Cortex of kidney (tissue), 1 donor: ENCODE measurements at places on chromosomes 2 and 18.

GRCh38 chr2:86753606-86754005, 33.5 kb downstream of the RMND5A start:
- DNase-seq: no peak

GRCh38 chr18:63869374-63869773, 18.1 kb upstream of the SERPINB2 start:
- no peak for DNase-seq

GRCh38 chr2:135149251-135149650, 97.2 kb downstream of the RAB3GAP1 start:
- DNase-seq: no peak

DNA sequence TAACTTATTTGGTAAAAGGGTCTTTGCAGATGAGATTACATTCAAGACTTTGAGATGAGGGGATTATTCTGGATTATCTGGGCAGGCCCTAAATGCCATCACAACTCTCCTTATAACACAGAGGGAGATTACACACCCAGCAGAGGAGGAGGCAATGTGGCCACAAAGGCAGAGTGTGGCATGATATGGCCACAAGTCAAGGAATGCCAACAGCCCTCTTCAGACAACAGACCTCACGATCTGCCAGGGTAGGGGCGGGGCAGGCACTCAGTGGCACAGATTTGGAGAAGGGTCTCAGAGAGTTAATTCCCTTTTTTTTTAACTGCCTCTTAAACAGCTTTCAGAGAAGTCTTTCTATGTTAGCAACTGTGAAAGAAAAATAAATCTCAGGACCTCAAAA, 96.9 kb downstream of the CYP26B1 start:
- no peak for DNase-seq

DNA sequence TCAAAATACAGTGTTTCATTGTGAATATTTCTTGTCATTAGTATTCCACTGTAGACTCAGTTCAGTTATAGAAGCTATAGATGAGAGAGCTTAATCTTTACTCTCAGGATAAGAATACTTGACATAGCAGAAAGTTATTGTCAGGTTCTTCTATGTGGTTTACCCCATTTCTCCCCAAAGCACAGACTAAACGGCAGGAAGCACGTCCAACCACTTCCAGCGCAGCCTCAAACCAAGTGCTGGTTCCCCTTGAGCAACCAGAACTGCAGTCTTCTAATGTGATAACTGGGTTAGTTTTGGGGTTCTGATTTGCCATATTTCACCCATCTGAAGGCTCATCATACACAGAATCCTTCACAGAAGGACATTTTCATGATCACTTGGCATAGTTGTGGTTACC, 324.7 kb downstream of the SLC8A1 start:
- DNase-seq: no peak

GRCh38 chr18:78820161-78820834, 159.3 kb upstream of the SALL3 start:
- no peak for DNase-seq

DNA sequence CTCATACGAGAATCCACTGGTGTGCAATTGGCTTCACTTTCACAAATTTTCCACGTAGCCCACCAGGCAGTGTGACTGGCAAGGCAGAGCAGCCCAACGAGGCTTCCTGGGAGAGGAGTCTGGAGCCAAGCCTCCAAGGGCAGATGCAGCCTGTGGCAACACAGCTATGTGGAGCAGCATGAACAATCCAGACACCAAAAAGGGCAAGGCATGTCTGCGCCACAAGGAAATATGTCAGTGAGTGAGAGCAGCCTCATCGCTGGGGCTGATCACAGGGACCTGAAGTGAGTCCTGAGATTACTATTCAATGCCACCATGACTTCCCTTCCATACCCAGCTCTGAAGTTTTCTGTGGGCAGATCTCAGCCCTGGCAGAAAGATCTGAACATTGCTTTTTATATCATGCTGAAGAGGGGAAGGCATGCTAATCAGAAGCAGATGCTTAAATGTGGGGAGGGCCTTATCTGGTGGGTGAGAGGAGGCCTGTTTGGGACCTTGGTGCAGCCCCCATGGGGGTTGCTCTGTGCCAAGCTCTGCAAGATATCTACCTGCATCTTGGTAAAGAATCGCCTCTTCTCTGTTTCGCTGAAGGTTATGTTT, 40.0 kb upstream of the PUM2 start:
- DNase-seq: no peak

DNA sequence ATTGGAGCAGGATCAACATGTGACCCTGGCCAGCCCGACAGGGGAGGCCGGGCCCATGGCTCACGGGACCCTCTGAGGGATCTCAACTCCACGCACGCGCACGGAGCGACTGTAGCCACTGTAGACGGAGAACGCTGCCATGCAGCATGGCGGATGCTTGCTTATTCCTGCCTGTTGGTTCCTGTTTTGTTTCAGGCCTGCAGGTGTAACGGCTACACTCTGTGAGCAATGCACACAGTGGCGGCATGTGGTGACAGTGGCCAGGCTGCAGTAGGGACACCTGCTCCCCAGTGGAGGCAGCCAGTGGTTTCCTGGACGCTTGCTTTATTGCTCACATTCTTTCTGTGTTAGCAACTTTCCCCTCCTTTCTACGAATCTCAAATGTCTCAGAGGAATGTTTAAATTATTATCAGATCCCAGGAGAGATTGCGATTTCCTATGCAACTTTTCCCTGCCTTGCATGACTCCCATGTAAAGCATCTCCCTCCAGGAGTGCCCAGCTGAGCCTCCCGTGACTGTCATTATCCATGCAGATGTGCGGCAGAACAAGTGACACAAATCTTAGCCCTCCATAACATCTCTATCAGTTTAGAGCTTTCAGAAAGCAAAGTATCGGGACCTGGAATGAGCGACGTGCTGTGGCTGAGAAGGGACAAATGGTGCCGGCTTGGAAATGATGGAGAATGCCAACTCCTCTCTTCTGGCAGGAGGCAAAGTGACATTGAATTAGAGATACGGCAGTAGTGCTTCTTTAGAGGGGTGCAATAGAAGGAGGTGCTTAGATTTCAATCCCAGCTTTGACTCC, 209.7 kb downstream of the ASB1 start:
- no peak for DNase-seq

DNA sequence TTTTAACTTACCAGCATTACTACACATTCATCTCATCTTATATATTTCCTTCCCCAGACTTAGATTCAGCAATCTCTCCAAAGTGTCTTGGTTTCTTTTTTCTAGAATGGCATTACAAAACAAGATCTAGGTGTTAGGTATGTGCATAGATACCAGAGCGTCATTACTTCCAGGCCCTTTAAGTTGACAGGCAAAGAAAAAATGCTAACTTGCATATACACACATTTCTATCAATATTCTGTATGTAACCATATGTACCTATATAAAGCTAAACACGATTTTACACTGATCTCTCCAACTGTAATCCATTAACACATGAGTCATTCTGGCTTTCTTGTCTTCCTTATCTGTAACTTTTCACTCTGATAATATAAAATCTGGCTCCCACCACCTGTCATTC, 503.8 kb upstream of the NRXN1 start:
- DNase-seq: no peak
